ENCODE measurements at places on chromosomes 1 and 21.

DNA sequence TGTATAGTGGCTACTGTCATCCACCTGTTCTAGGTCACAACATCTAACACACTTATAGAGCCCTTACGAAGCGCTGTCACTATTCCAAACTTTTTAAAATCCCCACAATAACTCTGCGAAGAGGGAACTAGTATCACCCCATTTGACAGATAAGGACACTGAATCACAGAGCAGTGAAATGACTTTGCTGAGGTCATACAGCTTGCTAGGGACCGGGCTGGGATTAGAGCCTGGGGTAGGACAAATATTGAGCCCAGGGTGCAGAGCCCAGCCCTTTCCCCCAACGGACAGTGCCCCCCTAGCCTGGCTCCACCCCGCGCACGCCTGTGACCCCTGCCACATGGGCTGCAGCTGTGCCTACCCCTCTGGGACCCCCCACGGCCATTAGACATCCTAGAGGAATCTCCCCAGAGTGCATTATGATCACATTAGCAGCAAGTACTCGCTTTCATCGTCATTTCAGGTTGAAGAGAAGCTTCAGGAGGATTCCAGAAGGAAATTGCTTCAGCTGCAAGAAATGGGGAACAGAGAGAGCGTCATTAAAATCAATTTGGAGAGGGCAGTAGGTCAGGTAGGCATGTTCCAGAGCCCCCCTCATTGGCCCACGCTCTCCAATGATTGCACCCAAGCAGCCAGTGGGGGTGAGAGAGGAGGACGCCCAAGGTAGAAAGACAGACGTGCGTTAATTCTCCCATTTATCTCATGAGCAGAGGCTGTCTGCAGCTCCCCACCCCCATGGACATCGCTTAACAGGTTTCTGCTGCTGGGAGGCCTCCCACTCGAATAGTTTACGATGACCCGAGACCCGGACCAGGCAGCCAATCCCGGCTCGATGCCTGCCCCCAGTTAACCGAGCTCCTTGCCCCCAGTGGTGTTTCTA is 77.2 kb downstream of the FHAD1 start:
- DNase-seq, result no peak

DNA sequence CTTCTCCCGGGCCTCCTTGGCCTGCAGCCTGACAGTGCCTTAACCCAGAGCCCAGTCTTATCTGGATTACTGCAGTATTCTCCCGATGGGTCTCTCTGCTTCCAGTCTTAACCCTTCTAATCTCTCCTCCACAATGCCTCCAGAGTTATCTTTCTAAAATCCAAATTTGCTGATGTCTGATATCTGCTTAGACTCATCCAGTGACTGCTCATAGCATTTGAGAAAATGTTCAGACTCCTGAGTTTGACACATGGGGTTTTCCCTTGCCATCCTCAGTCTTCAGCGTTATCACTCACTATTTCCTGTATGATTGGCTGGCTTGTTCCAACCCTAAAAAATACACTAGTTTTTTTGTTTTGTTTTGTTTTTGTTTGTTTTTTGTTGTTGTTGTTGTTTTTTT is 102.0 kb downstream of the FMN2 start:
- no peak for DNase-seq

- peak; percentile 56 for DNase-seq
These were observed 6.4 kb upstream of the EPHA2 start for GRCh38 chr1:16162163-16162822.

DNA sequence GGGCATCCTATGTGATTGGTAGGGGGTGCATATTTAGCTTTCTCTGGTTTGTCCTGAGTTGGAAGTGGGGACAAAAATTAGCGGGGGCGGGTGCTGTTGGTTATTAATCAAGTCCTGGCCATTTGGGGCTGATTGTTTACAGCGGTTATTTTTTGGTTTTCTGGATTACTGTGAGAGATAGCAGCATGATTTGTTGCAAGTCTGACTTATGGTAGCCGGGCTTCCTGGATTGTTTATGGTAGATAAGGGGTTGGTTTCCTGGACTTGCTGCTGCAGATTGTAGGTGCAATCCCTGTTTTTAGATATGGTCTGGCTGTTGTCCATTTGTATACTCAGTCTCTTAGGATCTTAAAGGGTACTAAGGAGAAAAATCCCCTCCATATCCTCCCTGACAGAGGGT is 12.1 kb upstream of the PROK1 start:
- no peak for DNase-seq

DNA sequence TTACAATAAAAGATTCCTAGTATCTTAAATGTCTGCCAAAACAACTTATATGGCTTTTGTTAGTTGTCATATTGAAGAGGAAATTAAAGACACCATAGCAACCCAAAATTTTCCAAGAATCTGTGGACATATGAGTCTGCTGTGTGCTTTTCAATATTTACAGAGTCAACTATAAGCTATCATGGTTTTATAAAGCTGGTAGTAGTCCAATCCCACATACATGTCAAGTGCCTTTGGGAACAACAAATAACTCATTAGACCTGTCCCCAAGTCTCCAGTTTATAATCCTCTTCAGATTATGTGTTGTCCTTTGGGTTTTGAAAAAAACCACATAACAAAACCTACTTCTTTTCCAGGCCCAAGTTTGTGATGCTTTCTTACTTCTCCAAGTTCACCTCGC is 293.8 kb upstream of the USP25 start:
- no peak for DNase-seq

DNA sequence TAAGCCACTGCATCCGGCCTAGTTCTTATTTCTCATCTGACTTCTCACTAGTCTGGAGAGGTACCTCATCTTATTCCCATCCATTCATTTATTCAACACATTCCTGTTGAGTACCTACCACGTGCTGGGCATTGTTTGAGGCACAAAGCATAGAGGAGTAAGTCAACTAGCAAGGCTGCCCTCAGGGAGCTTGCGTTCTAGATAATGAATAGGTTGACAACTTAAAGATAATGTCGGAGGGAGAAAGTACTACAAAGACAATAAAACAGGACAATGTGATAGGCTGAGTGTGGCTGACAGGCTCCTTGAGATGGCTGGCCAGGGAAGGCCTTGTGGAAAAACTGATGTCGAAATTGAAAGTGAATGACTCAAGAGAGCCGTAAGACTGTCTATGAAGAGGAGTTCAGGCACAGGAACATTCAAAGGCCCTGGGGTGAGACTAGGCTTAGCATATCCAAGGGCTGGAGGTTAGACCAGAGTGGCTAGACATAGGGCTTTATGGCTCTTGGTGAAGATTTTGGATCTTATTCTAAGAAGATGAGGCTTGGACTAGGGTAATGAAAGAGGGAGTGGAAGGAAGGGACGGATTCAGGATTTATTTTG is 18.3 kb downstream of the SPATA21 start:
- no peak for DNase-seq

DNA sequence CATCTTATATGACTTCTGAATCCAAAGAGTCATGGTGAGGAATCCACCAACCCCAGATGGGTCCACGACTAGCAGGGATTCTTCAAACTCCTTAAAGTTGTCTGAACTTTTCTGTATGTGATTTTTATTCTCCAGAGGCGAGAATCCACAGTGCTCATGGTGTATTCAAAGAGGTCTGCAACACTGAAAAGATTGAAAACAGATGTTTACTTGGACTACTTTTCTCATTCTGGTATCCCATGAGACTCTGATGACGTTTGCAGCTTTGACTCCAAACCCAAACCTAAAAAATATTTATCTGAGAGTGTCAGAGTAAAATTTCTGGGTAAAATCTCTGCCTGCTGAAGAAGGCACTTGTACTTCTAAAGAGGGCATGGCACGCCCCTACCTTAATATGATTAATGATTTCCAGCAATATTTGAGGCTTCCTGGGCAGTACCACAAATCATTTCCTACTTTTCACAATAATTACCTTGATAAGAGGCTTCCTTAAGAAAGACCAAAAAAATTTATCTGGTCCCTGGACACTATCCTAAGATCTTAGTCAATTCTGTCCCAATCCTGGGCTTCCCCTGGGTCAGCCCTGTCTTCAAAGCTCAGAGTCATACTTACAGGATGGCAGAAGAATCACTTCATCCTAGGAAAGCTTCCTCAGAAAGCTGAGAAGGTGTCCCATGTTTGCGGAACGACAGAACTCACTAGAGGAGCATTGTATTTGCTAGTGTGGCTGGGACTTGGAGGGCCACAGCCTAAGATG is 76.5 kb upstream of the MAP10 start:
- DNase-seq, result no peak

DNA sequence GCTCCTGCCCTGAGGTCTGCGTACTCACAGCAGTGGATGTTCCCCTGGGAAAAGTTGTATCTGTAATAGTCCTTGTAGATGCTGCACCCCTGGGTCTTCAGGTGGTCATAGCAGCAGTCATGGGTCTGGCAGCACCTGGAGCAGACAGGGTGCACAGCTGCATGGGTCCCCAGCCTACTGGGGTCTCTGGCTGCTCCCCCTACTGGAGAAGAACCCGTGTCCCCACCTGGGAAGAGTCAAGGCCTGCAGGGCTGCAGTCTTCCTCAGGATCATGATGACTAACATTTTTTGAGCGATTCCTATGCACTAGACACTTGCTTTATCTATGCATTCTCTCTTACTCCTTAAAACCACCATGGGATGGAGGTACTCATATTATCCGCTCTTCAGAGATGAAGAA is 3.9 kb downstream of the PLA2G2D start:
- no peak for DNase-seq

GRCh38 chr1:103900005-103900404 is 150.3 kb downstream of the AMY1C start:
- no peak for DNase-seq

DNA sequence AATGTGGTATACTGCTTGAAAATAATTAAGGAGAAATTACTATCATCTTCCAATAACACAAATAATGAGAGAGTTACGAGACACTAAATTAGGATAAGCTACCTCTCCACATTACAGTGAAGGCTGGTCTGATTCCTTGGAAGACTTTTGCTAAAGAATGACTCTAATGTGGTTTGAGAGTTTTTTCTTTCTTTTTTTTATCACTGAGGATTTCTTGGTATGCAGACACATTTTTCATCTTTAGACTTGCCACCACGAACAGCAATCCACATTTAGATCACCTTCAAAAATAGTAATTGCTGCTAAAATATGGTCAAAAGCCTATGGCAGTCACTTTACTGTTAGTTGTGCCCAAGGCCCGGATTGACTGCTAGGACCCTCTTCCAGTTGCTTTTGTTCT is 16.6 kb upstream of the TMEM35B start:
- DNase-seq, result no peak
